ENCODE measurements at places on chromosomes 4 and X.

DNA sequence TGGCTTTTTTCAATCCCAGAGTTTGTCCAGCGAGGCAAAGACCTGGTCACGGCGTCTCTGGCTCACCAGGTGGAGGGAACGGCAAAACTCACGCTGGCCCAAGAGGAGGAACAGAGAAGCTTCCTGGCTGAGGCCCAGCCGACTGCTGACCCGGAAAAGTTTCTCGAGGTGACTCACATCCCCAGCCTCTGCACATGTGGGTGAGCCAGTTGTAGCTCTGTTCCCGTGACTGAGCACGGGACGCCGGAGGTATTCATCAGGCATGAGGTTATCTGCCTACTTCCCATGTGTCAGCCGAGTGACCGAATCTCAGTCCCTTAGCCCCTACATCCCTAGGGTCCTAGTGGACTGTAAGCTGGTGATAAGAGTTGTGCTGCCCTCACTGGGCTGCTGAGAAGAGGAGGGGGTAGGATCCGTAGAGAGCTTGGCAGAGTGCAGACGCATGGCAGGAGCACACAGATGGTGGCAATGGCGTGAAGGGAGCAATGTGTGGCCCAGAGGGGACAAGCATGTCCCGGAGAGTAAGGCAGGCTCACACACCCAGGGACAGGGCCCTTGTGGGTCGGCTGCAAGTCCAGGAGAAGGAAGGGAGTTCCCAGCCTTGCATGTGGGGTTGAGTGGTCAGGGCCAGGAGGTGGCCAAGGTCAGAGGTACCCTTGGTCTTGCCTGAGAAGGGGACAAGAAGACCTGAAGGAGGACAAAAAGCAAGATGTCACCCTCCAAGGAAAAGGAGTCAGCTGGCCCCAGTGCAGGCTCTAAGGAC lies 42.9 kb downstream of the EVC start:
- no peak for DNase-seq

GRCh38 chr4:183411291-183411861 lies 33.1 kb upstream of the CDKN2AIP start:
- no peak for DNase-seq

DNA sequence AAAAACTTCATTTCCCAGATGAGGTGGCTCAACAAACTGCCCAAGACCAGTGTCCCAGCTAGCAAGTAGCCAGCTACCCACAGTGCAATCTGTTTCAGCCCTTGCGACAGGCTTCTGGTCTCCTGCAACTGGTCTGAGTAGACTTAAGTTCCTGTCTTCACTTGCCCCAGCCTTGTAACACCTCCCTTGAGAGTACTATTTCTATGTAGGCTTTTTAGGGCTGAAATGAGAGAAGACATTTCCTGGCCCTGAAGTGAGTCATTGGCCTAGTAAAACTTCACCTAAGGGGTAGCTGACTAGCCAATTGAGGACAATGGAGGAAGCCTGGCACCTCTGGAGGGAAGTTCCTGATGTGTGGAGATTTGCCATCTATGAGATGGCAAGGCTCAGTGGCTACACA lies 80.1 kb upstream of the STIM2 start:
- no peak for DNase-seq

DNA sequence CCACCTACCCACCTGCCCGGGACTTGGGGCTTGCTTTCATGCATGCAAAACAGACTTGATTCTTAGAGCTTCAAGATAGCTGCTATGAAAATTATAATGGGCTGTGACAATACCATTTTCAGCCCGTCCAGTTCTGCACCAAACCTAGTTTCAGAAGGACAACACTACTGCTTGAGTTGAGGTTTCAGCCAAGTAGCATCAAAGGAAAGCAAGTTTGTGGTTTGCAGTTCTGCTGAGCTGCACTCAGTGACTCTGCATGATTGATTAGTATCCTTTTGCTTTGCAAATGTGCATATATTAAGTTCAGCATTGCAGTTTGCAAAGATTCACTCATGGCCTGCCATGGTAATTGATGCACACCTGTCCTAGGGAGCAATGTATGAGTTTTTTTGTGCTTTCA lies 442.7 kb downstream of the RPA4 start:
- DNase-seq = no peak

DNA sequence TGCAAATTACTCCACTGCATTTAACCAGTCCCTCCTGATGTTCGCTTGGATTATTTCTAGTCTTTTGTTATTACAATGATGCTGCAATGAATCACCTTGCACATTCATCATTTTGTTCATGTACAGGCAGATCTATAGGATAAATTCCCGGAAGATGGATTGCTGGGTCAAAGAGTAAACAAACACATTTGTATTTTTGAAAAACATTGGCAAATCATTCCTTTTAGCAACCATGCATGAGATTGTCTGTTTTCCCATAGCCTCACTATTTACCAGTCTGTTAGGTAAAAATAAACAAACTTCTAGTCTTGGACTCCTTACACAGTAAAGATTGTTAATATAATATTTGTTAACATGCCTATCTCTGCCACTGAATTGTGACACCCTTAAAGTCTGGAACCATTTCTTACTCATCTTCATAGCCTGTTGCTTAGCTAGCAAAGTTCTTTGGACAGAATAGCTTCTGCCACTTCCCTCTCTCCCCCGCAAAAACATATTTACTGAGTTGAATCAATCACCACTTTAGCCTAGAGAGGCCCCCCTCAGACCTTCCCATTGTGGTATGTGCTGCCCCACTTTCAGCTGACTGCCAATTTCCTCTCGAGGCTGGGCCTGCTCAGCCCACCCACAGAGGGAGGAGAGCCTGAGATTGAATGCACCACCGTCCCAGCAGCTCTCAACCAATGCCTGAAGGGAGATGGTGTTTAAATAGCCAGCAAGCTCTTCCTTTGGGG lies 108.4 kb upstream of the ATXN3L start:
- DNase-seq = no peak

DNA sequence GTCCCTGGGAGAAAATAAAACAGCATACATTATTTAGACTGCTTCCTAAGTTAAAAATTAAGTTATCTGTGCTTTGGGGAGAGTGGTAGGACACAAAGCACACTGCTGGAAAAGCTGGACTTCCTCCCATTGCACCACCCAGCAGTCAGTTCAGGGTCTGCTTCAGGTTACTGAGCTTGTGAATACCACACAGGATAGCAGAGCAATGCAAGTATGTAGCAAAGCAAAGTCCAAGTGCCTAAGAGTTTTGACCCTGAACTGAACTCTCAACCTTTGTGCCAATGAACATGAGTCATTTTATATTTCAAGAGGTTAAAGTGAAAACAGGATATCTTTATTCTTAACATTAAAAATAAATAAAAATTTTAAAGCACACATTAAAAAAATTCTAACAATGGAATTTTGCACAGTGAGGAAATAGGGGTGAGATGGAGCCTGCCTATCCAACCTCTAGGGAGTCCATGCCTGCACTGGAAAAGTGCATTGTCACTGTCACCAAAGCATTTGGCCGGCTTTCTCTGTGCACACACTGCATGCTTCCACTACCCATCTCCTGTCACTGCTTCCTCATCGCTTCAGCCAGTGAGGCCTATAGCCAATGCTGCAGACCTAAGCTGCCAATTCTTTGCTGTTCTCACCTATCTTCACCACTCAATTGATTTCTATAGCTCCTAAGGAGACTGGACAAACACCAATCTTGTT lies 50.9 kb downstream of the ABCG2 start:
- no peak for DNase-seq

GRCh38 chrX:136146614-136147314 lies 569 bp upstream of the FHL1 start:
- DNase-seq = no peak

GRCh38 chr4:99120501-99120900 lies 23.6 kb downstream of the ADH4 start:
- no peak for DNase-seq

DNA sequence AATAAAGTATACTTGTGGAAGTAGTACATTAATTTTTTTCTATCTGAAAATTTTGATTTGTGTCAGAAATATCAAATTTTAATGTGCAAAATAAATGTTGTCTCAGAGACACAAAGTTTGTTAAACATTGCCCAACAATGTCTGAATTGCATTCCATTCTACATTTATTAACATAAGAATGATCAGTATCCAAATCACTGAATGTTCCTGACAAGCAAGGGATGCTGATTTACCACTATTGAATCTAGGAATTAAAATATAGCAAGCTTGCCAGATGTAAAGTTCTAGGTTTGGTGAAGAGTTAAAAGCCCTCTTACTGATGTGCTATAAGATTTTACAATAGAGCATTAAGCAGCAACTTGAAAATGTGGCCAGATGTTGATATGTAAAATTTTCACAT lies 489.2 kb upstream of the CTSO start:
- DNase-seq = no peak

- DNase-seq = no peak
Measured at GRCh38 chr4:31190671-31191070, 470.5 kb downstream of the PCDH7 start.

- no peak for DNase-seq
Measured at GRCh38 chr4:6470502-6471306, 1.7 kb downstream of the PPP2R2C start.

GRCh38 chr4:185379326-185380295 lies 16.1 kb downstream of the LRP2BP start:
- DNase-seq = no peak

DNA sequence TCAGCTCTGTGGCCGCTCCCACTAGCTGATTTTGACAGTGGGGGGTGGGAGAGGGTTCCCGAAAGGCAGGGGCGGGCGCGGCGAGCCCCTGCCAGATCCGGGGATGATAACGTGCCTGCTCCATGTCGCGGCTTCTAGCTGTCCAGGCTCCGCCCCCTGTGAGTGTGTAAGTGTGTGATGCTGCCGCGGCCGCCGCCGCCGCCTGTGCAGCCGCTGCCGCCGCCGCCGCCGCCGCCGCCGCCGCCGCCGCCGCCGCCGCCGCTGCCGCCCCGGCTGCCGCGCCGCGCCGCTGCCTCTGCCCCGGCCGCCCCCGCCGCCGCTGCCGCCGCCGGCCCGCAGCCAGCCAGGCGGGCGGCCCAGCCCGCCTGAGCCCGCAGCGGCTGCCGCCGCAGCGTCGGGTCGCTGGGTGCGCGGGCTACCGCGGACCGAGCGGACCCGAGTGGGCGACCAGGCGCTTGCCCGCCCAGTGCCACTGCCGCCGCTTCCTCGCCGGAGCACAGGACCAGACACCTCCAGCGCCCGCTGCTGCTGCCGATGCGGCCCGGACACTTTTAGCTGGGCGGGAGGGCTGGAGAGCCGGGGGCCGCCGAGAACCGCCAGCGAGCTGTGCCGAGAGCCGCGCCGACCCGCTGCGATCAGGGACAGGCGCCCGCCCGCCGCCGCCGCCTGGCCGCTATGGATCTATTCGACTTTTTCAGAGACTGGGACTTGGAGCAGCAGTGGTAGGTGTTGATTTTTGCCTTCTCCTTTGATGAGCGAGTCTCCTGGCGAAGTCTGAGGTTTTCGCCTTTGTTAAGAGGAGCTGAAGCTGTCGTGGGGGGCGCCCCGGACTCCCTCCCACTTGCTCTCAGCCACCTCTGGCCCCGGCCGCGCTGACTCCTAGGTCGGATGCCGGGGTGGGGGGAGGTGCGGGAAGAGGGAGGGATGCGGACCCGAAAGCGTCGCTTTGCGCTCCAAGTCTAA lies at the start of gene AFF2:
Gene AFF2, plus strand, starts transcription at position 195 of the 963 bp plus-strand sequence. Its CDS starts 481 bp downstream, at position 676.
- no peak for DNase-seq

- no peak for DNase-seq
Measured at GRCh38 chrX:139762400-139763183, 54.6 kb upstream of the MCF2 start.

- DNase-seq = no peak
Measured at GRCh38 chrX:63250253-63250868, 100.8 kb downstream of the SPIN4 start.

DNA sequence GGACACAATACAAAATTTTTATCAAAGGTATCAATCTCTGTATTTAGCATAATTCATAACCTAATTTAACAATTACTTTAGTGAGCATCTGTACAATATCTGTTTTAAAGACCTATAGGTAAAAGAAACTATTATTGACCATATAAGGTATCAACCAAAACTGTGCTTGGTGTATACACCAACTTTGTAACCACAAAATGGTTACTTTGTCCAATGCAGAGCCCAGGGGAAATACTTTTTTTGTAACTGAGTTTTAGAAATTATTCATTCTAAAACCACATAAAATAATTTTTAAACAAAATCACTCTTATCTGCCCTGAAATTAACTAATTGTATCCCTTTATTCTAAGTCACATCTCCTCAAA lies 5.0 kb downstream of the CXXC4 start:
- DNase-seq = no peak

DNA sequence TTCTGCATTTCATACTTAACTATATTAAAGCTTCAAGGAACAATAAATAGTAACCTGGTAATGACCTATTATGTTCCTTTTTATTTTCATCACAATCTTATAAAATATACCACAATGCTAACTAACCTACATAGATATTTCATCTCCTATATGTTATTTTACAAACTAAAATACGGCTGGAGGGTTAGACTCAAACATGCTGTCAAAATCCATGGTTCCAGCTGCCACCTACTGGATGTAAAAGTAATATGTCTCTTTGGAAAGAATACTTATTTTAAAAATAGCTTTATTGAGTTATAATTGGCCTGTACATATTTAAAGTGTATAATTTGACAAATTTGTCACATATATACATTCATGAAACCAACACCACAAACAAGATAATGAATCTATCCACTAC lies 15.0 kb downstream of the RGN start:
- no peak for DNase-seq

DNA sequence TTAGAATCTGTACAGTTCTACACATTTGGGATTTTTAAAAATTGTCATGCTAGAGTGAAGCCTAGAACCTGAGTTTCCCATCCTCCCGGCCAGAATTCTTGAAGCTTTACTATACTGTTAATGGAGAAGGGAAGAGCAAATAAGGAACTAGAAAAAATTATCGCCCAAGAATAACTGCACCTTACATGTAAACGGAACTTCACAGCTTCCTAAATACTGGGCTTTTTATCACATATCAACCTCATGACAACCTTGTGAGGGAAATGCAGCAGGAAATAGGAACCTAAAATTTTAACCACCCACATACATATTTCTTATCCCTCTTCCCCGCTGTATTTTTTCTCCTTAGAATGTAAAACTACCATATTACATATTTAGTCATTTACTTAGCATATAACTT lies 19.3 kb downstream of the ARHGEF9 start:
- DNase-seq = no peak

GRCh38 chr4:105569866-105570236 lies 17.4 kb downstream of the ARHGEF38 start:
- no peak for DNase-seq

All from stimulated activated CD8-positive, alpha-beta memory T cell treated with anti-CD3 and anti-CD28 coated beads, Interleukin-2, amount 100 ng/mL, for 1 hour (primary cell).